Activated CD4-positive, alpha-beta T cell treated with anti-CD3 and anti-CD28 coated beads for 4 hours (primary cell): ENCODE measurements at places on chromosomes 7 and 10.

- DNase-seq: no peak
Measured at GRCh38 chr10:124040451-124041188, 52.8 kb downstream of the CHST15 start.

- DNase-seq: peak; percentile 53
Measured at GRCh38 chr7:108497082-108497725, 28.7 kb downstream of the PNPLA8 start.

- DNase-seq: no peak
Measured at GRCh38 chr7:95330204-95330960, 6.0 kb upstream of the PON1 start.

- no peak for DNase-seq
Measured at GRCh38 chr7:94330269-94331020, 64.2 kb upstream of the COL1A2 start.

- no peak for DNase-seq
Measured at GRCh38 chr10:45353186-45353585, 20.8 kb upstream of the ALOX5 start.

GRCh38 chr10:30459283-30459682 is 25.3 kb downstream of the MAP3K8 start:
- DNase-seq: no peak

- DNase-seq: no peak
Measured at GRCh38 chr10:17747883-17748550, 4.0 kb upstream of the TMEM236 start.

- DNase-seq: no peak
Measured at GRCh38 chr7:81791568-81792518, 22.0 kb upstream of the HGF start.

GRCh38 chr7:152674860-152675758 is 832 bp downstream of the XRCC2 start:
- no peak for DNase-seq

DNA sequence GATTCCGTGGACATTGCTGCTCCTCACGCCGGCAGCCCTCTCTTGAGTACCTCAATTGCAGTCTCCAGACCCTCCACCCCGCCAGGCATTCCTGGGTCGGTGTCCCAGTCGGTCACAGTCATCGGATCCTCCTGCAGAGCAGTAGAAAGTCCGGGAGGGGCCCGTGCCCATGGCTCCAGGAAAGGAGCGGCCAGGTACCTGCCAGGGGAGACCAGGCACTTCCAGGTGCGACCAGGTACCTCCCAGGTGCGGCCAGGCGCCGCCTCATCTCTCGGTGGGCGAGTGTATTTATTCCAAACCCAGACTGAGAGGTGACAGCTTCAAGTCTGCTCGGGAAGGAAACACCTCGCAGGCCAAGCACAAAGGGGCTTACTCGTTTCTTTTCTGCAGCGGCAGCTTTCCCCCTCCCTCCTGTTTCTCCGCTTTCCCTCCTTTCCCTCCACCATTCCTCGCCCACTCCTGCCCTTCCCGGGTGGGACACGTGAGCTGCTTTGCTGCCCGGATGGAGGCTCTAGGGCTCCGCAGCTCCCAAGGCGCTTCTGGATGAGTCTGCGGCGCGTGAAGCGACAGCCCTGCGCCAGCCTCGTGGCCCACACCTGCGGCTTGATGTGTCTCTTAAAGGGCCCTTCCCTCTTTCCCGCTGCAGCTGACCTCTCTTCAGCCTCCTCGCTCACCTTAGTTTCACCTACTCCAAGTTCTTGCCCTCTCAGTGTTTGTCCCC is 39.4 kb upstream of the AGK start:
- no peak for DNase-seq

- no peak for DNase-seq
Measured at GRCh38 chr7:77649716-77650349, 46.4 kb upstream of the RSBN1L start.

- DNase-seq: peak; percentile 50
Measured at GRCh38 chr7:42876182-42877068, 35.4 kb downstream of the C7orf25 start.

GRCh38 chr7:4831723-4832495 is 29.9 kb downstream of the PAPOLB start:
- DNase-seq: no peak

DNA sequence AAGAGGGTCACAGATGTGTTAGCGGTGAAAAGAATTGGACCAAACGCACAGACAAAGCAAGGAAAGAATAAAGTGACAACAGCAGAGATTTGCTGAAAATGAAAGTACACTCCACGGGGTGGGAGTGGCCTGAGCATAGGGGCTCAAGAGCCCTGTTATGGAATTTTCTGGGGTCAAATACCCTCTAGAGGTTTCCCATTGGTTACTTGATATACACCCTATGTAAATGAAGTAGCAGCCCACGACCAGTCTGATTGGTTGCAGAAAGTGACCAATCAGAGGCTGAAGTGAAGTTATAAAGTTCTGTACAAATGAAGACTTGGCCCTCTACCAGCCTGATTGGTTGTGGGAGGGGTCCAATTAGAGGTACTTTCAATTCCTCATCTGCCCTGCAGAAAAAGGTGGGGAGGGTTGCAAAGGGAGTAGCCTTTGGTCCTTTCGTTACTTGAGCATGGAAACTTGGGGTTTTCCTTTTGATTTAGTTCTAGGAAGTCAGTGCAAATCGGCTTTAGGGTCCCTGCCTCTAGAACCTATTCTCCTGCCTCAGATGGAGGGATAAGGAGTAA is 125.6 kb upstream of the PRPS1L1 start:
- no peak for DNase-seq

- DNase-seq: no peak
Measured at GRCh38 chr10:120480065-120480600, 23.1 kb downstream of the PLPP4 start.

DNA sequence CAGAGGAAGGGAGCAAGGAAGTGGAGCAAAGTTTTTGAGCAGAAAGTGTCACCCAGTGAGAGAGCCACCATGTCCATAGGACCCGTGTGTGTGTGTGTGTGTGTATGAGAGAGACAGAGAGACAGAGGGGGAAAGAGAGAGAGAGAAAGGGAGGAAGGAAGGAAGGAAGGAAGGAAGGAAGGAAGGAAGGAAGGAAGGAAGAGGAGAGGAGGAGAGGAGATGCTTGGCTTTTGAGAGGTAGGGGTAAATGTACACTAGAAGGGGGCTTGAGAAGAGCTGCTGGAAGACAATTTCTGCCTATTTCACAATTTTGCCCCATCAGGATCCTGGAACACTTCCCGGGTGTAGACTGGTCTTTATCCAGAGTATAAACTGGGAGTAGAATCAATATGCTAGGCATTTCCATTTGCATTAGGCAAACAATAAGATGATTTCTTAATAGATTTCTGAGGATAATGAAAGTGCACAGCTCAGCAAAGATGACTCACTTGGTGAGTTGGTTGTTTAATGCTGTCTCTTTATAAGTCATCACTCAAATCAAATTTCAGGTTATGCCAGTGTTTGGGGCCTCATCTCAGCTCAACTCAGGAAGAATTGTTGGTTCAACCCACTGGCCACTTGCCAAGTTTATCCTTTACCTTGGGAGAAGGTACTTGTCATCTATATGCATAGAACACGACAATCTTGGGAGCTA is 70.0 kb upstream of the FAM13C start:
- no peak for DNase-seq

DNA sequence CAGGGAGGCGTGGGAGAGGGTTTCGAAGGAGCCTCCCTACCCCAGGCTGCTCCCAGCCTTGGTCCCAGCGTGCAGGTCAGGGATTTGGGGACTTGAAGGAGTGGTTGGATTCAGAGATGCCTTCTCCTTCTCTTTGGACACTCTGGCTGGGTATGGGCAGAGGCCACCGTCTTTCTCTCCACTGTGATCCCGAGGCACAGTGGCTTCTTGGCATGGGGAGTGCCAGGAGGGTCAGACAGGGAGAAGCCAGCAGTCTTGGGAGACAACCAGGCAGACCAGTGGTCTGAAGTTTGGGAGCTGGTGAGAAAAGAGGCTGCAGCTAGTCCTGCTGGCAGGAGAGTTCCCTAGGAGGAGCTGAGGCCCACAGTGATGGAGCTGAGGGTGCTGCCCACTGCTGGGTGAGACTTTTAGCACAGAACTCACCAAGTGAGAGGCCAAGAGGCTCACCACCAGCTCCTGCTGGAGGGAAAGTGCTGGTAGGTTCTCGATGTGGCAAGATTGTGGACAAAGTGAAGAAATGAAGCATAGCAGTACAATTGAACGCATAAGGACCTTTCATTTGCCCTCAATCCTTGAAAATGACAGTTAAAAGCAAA is 35.2 kb upstream of the WDFY4 start:
- no peak for DNase-seq

- no peak for DNase-seq
Measured at GRCh38 chr10:62178568-62178967, 90.1 kb downstream of the RTKN2 start.

- DNase-seq: no peak
Measured at GRCh38 chr7:108650467-108650866, 80.8 kb downstream of the DNAJB9 start.

DNA sequence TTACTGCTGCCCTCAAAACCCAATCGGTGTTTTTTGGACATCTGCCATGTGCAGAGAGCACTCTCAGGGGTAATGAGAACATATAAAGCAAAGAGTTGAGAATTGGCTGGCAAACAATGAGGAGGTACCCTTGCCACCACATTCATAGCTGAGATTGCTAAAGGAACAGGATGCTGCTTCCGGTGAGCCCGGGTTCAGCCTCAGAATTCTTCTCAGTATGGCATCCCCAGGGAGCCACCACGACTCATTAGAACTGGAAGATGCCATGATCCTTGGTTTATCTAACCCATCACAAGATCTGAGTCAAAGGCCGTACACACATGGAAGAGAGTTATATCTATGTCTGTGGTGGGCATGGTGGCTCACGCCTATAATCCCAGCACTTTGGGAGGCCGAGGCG is 174.4 kb downstream of the ARID5B start:
- DNase-seq: no peak

DNA sequence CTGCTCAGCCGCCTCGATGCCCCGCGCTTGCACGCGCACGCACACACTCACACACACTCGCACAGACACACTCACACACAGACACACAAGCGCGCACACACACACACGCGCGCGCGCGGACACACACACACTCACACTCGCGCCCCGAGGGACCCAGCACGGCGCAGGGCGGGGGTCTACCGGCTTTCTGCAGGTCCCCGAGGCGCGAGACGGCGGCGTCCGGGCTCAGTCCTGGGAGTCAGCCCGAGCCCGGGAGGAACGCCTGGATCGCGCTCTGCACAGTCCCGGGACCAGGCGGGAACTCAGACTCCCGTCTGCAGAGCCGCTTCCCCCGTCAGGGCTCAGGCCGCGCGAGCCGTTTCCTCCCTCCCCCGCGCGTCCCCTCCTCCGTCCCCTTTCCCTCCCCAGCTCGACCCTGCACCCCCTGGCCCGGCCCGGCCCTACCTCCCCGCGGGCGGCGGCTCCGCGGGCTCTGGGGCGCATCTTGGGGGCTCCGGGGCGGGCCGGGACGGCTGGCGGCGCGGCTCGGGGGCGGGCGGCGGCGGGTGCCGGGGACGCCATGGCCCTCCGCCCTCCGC is 464 bp downstream of the DENND2A start:
- no peak for DNase-seq

GRCh38 chr7:38545977-38546376 is 85.2 kb downstream of the AMPH start:
- no peak for DNase-seq

DNA sequence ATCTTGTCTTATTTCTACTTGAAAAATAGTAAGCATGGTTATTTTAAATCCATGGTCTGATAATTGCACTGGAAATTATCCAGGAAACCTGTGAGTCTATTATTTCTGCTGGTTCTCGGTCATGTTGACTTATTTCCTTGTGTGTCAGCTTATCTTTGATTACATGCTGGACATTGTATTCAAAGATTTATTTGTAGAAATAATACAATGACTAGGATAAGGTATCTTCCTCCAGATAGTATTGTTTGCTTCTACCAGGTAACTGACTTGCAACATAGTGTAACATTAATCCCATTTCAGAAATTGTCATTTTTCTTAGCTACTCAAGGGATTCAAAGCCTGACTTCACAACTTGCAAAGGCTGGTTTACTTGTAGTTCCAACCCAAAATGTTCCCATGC is 33.4 kb downstream of the PLXNA4 start:
- no peak for DNase-seq

DNA sequence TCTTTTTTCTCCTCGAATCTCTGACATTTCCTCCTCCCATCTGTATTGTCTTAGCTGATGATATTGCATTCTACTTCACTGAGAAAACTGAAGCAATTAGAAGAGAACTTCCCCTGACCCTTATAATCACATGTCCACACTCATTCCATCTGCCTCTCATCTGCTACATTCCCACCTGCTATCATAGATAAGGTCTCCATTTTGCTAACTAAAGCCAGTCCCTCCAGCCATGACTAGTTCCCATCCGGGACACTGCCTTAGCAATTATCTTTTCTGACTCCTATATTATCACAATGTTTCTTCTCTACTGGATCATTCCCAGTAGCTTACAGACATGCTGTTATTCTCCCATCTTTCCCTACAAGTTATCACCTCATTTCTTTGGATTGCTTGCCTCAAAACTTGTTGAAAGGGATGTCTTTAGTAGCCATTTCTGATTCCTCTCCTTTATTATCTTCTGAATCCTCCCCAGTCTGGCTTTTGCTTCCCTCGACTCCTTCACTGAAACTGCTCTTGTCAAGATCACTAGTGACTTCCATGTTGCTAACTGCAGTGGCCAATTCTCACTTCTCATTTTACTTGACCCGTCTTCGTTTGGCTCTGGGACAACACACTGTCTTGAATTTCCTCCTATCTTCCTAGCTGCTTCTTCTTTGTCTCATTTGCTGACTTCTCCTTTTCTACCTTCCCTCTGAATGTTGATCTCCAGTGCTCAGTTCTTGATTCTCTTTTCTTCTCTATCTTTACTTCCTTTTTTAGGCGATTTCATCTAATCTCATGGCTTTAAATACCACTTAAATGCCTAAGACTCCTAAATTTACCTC is 35.9 kb downstream of the FZD1 start:
- no peak for DNase-seq

DNA sequence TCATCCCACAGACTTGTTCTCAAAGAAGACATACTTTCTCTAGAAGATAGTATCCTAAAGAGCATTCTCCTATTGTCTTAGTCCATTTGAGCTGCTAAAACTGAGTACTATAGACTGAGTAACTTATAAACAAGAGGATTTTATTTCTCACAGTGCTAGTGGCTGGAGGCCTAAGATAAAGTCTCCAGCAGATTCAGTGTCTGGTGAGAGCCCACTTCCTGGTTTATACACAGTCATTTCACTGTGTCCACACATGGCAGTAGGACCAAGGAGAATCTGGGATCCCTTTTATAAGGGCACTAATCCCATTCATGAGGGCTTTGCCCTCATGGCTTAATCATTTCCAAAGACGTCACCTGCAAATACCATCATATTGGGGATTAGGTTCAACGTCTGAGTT is 68.7 kb downstream of the LRRC17 start:
- DNase-seq: no peak

- no peak for DNase-seq
Measured at GRCh38 chr10:22436526-22436892, 91.2 kb downstream of the SPAG6 start.

GRCh38 chr7:152733286-152733934 is 26.1 kb upstream of the ACTR3B start:
- no peak for DNase-seq
